ENCODE measurements at places on chromosomes 12 and 14. TPM values are rescaled to one million over a fixed set of nuclear protein-coding genes. Genes with fewer than 3 reads are reported as not detected.

- no peaks in the 10 kb centered on the region for H3K36me3 ChIP-seq
- DNase-seq, result no peak
- no peak overlapping the region for H3K4me3 ChIP-seq
- no peak overlapping the region for H3K27ac ChIP-seq
- H3K27me3 ChIP-seq, result no peaks in the 10 kb centered on the region
- peaks cover 14% of the 10 kb centered on the region for H3K4me1 ChIP-seq
These were observed 76.1 kb upstream of the RFX4 start for GRCh38 chr12:106506691-106507090.

DNA sequence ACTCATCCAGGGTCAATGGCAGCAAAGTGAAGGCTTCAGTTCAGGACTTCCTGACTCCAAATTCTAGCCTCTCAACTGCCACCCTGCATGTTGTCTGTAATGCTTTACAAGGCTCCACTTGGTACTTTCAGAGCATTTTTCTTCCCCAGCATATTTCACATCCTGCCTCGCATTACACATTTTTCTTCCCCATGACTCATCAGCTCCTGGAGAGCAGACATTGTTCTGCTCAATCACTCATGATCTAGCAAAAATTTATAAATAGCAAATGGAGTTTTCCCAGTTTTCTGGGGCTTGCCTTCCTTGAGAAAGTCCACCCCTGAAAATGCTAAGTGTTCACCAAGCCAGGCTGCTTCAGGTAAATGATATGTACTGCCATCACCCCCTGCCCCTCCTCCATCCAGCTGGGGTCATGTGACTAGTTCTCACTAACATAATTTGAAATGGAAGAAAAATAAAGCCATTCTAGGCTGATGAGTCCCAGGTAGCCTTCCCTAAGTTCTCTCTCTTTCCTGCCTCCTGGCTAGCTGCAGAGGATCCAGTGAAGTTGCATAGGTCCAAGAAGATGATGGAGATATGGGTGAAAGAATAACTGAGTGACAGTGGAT lies 69.4 kb downstream of the ARMH4 start:
- no peak for DNase-seq
- H3K4me3 ChIP-seq, result no peak overlapping the region
- H3K27me3 ChIP-seq, result no peaks in the 10 kb centered on the region

DNA sequence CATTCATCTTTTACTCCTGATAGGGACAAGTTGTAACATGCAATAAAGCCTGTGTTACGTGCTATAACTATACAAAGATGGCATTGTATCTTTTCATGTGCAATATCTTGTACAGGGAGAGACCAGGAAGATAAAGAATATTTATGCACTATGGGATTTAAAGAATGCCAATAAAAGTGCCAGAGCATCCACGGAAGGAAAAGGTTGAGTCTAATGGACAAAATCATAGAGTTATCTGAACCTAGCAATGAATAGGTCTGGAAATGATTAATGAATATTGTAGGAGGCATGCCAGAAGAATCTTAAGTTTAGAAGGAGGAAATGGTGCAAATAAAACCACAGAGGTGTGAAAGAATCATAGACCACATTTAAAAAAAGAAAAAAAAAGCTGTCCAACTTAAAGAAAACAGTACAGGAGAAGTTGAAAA lies 263.9 kb downstream of the KCNC2 start:
- no peak overlapping the region for H3K4me3 ChIP-seq
- no peak for DNase-seq
- H3K27me3 ChIP-seq, result no peaks in the 10 kb centered on the region
- no peaks in the 10 kb centered on the region for H3K4me1 ChIP-seq
- H3K27ac ChIP-seq, result no peak overlapping the region

PSEN1 gene
- 57.8 TPM for total RNA-seq

SYNDIG1L gene
- not detected for total RNA-seq

TRAF3 gene
- total RNA-seq, result 79.1 TPM
